ENCODE measurements at places on chromosomes 6 and 20. TPM values are rescaled to one million over a fixed set of nuclear protein-coding genes. Genes with fewer than 3 reads are reported as not detected.

- peak; percentile 35 for DNase-seq
Observed at GRCh38 chr6:23228439-23229024, 659.2 kb downstream of the HDGFL1 start.

DNA sequence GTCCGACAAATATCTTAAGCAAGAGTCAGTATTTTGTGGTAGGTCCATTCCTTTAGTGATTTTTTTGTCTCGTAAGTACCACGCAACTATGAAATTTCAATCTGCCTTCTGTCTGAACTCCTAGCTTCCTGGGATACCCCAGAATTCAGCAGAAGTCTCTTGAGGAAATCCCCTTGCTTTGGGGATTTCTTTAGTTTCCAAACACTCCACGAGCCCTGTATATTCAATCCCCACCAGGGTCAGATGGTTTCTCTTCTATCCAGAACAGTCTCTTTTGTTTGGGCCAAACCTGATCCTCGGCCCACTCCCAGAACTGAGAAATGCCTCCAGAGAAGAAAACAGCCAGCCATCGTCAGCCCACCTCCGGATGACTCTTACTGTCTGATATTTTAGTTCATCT, 113.0 kb downstream of the CHD6 start:
- DNase-seq = no peak

Gene FRK
- under 0.01 TPM for total RNA-seq

Gene OTOR
- total RNA-seq = not detected

Gene FLRT3
- 6.6 TPM for total RNA-seq

GRCh38 chr6:72505446-72505845, 116.4 kb upstream of the KCNQ5 start:
- no peak for DNase-seq

Data from IMR-90 (cell line).